ENCODE measurements at places on chromosomes 16 and 17.

DNA sequence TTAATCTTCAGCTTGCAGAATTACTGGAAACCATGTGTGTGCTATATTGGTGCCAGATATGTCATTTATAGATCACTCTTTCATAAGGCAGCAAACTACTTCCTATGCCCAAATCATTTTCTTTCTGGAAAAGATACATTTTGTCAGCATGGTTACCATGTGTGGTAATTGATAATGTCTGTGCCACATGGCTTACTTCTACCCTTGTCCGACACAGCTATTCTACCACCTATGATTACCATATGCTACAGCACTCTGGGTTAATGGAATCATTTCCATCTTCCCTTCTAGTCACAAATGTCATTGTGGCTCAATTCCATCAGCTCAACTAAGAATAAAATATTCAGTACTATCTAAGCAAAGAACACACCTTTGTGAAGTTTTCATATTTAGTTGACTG lies 8.0 kb upstream of the PPM1E start:
- DNase-seq, result no peak

DNA sequence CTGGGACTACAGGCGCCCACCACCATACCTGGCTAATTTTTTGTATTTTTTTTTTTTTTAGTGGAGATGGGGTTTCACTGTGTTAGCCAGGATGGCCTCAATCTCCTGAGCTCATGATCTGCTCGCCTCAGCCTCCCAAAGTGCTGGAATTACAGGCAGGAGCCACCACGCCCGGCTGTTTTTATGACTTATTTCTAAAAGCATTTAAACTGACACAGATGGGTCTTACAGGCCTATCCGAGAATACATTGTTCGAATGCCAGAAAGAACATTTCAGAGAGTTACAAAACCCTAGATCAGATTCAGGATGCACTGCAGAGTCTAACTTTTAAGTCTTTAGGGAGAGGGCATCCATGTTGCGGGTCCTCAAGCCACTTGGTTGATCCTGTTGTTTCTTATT lies 234.7 kb upstream of the MAF start:
- DNase-seq, result no peak

- DNase-seq, result no peak
Measured at GRCh38 chr16:17543073-17543472, 72.3 kb upstream of the XYLT1 start.

DNA sequence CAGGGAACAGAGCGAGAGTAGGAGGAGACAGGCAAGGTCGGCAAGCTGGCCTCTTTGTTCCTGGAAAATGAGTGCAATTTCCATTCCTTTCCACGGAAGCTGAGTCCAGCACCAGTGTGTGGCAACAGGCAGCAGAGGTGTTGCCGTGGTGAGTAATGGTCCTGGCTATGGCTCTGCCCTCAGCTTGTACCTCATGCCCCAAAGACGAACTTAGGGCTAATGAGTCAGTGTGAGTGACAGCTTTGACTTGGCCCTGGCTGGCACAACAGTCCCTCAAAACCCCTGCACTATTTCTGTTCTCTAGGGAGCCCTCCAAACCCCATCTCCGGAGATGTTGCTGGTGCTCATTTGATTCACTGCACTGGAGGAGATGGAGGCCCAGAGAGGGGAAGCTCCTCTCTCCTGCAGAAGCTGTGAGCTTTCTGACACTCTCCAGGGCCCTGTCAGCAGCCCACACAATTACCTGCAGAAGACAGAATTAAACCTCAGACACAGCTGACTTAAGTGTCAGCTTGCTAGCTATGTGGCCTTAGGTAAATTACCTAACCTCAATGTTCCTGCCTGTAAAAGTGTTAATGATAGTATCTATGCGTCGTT lies 129.9 kb downstream of the TMEM132E start:
- DNase-seq, result no peak

DNA sequence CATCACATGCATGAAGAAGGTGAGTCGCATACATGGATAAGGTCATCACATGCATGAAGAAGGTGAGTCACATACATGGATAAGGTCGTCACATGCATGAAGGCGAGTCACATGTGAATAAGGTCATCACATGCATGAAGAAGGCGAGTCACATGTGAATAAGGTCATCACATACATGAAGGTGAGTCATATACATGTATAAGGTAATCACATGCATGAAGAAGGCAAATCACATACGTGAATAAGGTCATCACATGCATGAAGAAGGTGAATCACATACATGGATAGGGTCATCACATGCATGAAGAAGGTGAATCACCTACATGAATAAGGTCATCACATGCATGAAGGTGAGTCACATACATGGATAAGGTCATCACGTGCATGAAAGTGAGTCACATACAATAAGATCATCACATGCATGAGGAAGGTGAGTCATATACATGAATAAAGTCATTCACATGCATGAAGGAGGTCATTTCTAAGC lies 105.1 kb upstream of the SDK2 start:
- no peak for DNase-seq

- no peak for DNase-seq
Measured at GRCh38 chr16:78962457-78962929, 638.0 kb downstream of the MAF start.

GRCh38 chr17:79039886-79040285 lies 15.9 kb downstream of the C1QTNF1 start:
- no peak for DNase-seq

GRCh38 chr16:64704386-64704785 lies 417.5 kb downstream of the CDH11 start:
- DNase-seq, result no peak

DNA sequence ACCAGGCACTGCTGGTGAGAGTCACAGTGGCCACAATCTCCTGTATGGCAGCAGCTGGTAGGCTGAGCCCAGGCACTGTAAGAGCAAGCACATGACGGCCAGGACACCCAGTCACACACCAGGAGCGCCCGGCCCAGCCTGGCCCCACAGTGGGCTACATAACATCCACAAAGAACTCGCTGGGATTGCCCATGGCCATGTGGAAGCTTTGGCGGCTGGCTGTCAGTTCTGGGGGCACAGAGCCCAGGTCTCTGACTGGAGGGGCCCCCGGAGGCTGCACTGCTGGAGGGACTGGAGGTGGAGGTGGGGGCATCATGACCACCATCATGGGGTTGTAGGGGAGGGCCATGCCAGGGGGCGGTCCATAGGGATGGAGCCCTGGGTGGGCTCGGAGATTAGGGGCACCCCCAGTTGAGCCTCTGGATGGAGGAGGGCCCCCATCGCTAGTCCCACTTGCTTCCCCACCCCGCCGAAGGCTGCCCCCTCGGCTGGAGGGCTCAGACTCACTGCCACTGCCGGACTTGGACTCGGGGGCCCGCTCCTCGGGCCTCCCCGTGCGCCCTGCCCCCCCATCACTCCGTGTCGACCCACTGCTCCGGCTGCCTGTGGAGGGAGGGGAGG lies 6.1 kb downstream of the ACADVL start:
- no peak for DNase-seq

DNA sequence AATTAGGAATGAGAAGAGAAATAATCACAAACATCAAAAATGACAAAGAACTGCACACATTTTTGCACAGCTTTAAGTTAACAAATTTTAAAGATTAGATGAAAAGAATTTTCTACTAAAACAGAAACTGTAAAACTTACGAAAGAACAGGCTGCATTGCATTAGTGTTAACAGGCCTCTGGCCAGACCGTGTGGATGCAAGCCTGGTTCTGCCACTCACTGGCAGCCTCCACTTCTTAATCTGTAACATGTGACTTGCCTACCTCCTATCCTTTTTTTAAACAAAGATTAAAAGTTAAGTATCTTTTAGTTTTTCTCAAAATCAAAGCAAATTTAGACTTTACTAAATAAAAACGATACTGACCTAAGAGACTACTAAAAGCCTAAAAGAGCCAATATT lies 37.5 kb downstream of the CREBBP start:
- no peak for DNase-seq

GRCh38 chr16:24372824-24373223 lies 116.7 kb downstream of the CACNG3 start:
- no peak for DNase-seq

DNA sequence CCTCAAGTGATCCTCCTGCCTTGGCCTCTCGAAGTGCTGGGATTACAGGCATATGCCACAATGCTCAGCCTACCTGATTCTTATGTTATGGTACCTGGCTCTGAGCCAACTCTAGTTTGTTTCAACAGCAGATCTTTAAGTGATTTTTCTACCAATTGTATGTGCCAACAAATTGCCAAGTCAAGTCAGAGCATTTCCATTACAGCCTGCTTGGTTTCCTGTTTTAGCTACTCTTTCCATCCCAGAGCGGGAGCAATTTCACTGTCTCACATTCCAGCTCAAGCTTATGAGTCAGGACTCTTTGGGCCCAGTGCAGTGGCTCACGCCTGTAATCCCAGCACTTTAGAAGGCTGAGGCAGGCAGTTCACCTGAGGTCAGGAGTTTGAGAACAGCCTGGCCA lies 30.8 kb upstream of the RBBP6 start:
- no peak for DNase-seq

DNA sequence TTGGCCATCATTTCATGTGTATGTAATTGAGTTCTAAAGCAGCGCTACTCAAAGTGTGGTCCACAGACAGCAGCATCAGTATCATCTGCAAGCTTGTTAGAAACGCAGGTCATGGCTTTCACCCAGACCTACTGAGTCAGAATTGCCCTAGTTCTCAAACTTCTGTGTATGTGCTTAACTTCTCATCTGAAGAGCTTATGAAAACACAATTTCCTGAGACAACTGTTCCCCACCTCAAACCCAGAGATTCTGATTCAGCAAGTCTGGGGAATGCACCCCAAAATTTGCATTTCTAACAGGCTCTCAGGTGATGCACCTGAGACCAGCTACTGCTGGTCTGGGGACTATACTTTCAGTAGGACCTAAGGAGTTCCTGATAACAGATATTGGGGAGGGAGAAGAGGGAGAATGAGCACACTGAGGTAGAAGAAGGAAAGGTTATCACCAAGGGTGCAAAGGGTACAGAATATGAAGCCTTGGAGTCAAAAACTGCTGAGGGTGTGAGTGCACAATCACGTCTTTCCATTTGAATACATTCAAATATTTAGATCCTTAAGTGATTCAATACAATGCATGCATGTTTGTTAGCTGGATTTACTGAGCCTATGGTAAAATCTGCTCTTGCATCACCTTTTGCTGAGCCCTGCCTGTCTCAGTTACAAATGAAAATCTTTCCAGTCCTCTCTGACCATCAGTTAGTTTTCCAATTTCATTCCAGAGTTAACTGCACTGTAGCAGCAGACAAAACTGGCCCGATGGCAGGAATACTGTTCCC lies 29.2 kb upstream of the SKAP1 start:
- no peak for DNase-seq

DNA sequence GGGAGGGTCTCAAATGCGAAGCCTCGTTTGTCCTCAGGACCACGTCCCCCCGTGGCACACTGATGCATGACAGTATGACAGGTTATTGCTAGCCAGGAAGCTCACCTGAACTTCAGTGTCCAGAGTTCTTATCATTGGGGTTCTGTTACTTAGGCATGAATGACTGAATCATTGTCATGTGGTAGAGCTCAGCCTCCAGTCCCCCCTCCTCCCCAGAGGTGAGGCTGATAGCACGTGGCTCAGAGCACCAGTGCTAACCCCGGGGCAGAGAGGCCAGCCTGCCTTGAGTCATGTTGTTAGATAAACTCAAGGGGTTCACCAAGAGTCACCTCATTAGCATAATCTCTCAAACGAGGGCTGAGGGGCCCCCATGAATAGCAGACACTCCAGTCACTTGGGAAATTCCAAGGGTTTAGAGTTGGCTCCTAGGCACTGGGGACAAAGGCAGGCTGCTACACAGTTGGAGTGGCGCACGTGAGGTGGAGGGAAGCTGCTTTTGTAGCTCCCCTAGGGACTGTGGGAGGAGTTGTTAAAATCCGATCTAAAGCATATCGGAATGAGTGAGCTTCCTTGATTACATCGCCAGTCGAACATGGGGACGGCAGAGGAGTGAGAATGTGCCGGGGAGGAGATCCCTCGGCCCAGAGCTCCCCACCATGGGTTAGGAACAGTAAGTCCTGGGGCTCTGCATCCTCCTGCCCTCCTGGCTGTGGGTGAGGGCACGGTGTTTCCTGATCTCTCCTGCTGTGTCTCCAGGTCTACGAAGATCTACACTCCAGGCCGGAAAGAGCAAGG lies 18.2 kb downstream of the DHX38 start:
- no peak for DNase-seq

- DNase-seq, result no peak
Measured at GRCh38 chr16:48507391-48507790, 102.6 kb downstream of the N4BP1 start.

- no peak for DNase-seq
Measured at GRCh38 chr17:7294614-7295153, at the start of gene YBX2. Gene YBX2 (minus strand): TSS chr17:7294639. CDS start chr17:7294500, 139 bp downstream.

DNA sequence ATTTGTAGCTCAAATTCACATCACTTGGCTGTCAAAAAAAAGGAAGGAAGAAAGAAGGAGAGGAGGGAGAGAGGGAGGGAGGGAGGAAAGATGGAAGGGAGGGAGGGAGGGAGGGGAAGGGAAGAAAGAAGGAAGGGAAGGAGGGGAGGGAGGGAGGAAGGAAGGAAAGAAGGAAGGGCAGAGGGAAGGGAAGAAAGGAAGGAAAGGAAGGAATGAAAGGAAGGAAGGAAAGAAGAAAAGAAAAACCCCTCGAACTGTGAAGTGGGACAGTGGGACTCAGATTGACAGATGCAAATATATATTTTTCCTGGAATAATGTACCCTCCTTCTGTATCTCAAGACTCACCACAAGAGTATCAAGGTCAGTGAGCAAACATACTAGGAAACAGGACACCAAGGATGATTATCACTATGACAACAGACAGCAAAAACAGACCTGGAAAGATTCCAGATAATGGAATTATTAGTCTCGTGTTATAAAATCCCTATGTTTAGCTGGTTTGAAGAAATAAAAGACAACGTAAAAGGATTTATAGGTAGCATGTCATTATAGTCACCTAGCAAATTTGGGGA lies 24.2 kb upstream of the ABCA3 start:
- no peak for DNase-seq

DNA sequence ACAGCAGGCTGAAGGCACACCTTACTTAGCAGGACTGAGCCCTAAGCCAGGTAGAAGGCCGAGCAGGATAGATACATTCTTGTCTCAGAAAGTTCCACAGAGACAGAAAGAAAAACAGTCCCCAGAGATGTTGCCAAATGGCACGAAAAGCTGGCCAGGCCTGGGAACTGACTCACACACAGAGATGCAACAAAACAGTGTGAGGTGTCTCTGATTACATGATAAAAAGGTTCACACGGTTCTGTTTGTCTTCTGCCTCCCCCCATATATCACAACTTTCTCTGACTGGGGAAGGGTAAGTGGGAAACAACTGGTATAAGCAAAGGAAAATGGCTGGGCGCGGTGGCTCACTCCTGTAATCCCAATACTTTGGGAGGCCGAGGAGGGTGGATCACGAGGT lies 1.7 kb downstream of the WBP2 start:
- no peak for DNase-seq
